SK-N-SH (cell line): ENCODE measurements at places on chromosomes 16 and 17. TPM values are rescaled to one million over a fixed set of nuclear protein-coding genes. Genes with fewer than 3 reads are reported as not detected.

PPP1R27 gene
- 0.07 and 0.16 TPM in 2 replicates for polyA plus RNA-seq

NPIPB9 gene
- 0.74 and 0.84 TPM in 2 replicates for polyA plus RNA-seq

TP53TG3 gene
- 2.2 and 2.4 TPM in 2 replicates for polyA plus RNA-seq

ALOX12B gene
- polyA plus RNA-seq: 0.20 TPM in 1 of 2 replicates, not detected in the other

PDILT gene
- polyA plus RNA-seq: not detected in 2 replicates

SLC2A4 gene
- 0.44 and 0.54 TPM in 2 replicates for polyA plus RNA-seq

CACNA1G gene
- 0.15 and 0.21 TPM in 2 replicates for polyA plus RNA-seq

DPEP1 gene
- 0.05 TPM in 1 of 2 replicates, not detected in the other for polyA plus RNA-seq

ZNF319 gene
- 4.8 and 7.6 TPM in 2 replicates for polyA plus RNA-seq

TMEM88 gene
- 0.83 and 1.2 TPM in 2 replicates for polyA plus RNA-seq
